ENCODE measurements at places on chromosomes 5 and 9.
A peak's percentile ranks its signal among the peaks of the same experiment; 100 is the strongest.

GRCh38 chr5:107671742-107672210, 1.0 kb upstream of the EFNA5 start:
- DNase-seq = peak; percentile 26

- no peak for DNase-seq
Observed at GRCh38 chr5:17267106-17267505, 49.7 kb downstream of the BASP1 start.

GRCh38 chr5:145668714-145669113, 166.4 kb downstream of the PRELID2 start:
- DNase-seq = no peak

DNA sequence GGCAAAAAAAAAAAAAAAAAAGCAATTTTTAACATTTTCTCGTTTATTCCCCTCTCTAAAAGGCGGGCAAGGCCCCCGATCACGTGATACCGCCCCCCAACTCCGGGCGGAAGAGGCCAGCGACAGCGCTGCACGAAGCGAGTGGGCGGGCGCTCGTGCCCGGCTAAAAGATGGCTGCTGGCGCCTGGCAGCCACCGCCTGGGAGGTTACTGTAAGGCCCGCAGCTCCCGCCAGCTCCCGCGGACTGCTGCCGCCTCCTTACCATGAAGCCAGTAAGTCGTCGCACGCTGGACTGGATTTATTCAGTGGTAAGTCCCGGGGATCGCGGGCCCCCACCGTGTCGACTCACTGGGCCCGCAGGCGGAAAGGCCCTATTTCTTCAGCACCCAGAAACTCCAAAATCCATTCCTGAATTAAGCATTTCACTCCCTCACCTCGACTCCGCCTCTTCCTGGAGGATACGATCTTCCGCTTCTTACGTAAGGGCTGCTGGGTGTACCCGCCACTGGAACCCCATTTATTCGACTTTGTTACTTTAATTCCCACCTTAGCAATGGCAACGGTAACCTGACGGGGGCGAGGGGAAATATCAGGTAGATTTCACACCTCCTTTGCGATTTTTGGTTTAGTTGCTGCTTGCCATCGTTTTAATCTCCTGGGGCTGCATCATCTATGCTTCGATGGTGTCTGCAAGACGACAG, at the start of the genes SMIM27 and TOPORS:
Gene SMIM27 (plus strand): TSS at position 156 of the 701 bp plus-strand sequence. CDS start 108 bp downstream, at position 264.
Gene TOPORS (minus strand): TSS at position 415 of the 701 bp plus-strand sequence. CDS start 150 bp downstream, at position 265.
- peak; percentile 73 for DNase-seq

DNA sequence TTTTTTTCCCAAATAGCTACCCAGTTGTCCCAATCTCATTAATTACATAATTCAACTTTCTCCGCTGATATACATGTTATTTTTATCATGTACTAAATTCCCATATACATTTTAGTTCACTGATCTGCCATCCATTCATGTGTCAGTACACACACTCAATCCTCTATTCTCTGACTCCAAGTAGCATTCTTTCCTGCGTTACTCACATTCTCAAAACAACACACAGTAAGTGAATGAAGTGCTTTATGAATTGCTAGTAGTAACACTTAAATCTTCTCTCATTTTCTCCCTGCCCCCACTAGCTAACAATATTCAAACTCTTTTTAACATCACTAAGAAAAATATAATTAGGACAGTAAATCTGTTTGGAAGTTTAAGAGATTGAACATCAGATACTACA, 8.9 kb downstream of the ZNF366 start:
- DNase-seq = no peak

- DNase-seq = no peak
Observed at GRCh38 chr9:33329117-33329563, 38.8 kb downstream of the NFX1 start.

GRCh38 chr5:115418788-115419187, 122.3 kb upstream of the CCDC112 start:
- no peak for DNase-seq

DNA sequence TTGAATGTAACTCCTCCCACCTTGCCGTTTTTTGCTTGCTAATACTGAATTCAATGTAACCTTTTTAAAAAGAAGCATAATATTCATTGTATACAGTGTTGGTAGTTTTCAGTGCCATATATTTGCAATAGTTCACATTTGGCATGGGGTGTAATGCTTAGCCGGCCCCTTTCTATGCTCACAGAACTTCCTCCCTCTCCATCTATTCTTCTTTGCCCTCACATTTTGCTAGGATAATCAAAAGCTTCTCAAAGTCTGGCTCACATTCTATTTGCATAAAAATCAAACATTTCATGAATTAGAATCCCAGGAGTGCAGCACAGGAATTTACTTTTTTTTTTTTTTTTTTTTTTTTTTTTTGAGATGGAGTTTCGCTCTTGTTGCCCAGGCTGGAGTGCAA, 226.3 kb upstream of the MPDZ start:
- no peak for DNase-seq

DNA sequence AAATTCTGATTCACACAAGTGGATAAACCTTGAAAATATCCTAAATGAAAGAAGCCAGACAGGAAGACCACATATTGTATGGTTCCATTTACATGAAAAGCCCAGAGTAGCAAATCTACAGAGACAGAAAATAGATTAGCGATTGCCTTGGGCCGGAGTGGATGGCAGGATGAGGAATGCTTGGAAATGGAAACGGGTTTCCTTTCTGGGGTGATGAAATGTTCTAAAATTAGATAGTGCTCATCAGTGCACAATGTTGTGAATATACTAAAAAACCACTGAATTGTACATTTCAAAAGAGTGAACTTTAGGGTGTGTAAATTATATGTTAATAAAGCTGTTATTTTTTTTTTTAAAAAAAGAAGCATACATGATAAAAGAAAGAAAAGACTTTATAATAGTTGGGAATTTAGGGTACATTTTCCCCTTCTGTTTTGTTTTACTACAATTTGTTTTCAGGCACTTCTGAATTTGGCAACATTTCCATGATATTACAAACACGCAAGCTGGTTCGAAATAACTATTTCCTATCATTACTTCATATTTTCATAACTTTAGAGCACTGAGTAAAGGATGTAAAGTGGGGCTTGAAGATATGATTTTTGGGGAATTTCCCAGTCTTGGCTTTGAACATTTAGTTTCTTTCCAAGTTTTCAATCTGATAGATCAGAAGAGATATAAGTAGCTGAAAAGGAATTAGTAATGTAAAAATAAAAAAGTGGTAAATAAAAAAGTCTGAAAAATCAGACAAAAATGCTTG, 23.9 kb downstream of the SLC35A4 start:
- DNase-seq = no peak

DNA sequence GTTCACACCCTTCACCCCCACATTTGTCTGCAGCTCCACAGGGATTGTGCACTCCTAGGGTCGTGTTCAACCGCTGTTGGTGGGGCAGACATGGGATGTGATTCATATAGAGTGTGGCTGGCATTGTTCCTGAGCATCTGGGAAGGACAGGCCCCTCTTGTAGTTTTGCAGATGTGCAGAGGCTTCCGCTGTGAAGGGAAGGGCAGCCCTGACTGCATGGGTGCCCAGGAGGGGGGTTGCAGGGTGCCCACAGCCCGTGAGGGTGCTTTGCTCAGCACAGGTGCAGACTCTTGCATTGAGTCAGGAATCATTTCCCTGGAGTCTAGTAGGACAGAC, 30.2 kb upstream of the PITX1 start:
- DNase-seq = no peak

GRCh38 chr5:137622850-137623249, 113.0 kb downstream of the KLHL3 start:
- no peak for DNase-seq

- no peak for DNase-seq
Observed at GRCh38 chr9:133273098-133273497, 1.9 kb downstream of the ABO start.

All from neural crest cell (in vitro differentiated cells).